Upper lobe of right lung (tissue), 1 donor: ENCODE measurements at places on chromosomes 13 and 19.
A peak's percentile ranks its signal among the peaks of the same experiment; 100 is the strongest.

GRCh38 chr19:9178901-9179300 lies at the start of gene OR7D2:
Gene OR7D2, plus strand, starts transcription at chr19:9178979. Its CDS starts 6,803 bp downstream, at chr19:9185782.
- DNase-seq: no peak

GRCh38 chr13:41780715-41781706 lies 179.9 kb downstream of the VWA8 start:
- no peak for DNase-seq

DNA sequence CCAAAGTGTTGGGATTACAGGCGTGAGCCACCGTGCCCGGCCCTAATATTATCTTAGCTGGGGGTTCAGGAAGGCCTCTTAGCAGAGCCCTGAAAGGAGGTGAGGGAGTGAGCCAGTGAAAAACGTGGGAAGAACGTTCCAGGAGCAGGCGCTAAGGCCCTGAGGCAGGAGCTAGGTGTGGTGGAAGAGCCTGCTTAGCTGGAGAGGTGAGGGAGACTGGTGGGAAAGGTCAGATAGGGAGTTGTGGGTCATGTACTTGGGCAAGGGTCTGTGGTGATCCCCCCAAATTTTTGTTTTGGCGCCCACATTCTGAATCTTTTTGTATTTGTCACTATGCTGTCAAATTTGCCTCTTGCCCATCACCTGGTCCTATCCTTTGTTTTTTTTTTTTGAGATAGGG lies 5.1 kb upstream of the INAFM1 start:
- no peak for DNase-seq

- no peak for DNase-seq
Measured at GRCh38 chr19:6971366-6971765, 49.9 kb downstream of the MBD3L2B start.

DNA sequence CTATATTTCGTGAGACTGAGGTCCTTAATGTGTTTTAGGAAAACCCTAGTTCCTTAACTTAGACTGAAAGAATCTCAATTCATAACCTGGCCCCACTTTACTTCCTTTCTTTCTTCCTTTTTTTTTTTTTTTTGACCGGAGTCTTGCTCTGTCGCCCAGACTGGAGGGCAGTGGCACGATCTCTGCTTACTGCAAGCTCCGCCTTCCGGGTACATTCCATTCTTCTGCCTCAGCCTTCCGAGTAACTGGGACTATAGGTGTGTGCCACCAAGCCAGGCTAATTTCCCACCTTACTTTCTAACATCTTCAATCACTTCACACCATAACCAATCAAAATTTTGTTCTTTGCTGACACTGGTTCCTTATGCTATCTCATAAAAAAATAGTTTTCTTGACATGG lies 2097.0 kb downstream of the PCDH9 start:
- DNase-seq: no peak

- no peak for DNase-seq
Measured at GRCh38 chr13:88118952-88119351, 447.8 kb downstream of the SLITRK5 start.

GRCh38 chr19:19321141-19321577 lies 530 bp downstream of the MAU2 start:
- DNase-seq: no peak

- peak; percentile 84 for DNase-seq
Measured at GRCh38 chr19:3163230-3163886, 15.2 kb upstream of the S1PR4 start.

- DNase-seq: no peak
Measured at GRCh38 chr13:33388286-33388998, 102.9 kb upstream of the STARD13 start.

DNA sequence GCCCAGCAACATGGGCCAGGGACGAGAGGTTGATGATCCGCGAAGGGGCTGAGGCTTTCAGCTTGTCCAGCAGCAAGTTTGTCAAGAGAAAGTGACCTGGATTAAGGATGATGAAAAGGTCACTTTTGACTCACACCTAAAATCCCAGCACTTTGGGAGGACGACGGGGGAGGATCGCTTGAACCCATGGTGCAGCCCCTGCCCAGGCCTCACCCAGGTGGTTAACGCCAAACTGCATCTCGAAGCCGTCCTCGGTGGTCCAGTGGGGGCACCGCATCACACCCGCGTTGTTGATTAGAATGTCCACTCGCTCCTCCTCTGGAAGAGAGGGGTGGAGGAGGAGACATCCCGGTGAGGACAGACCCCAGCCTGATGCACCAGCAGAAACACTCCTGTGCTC lies 10.4 kb upstream of the GP6 start:
- DNase-seq: no peak
